ENCODE measurements at places on chromosomes 6 and 20. TPM values are rescaled to one million over a fixed set of nuclear protein-coding genes. Genes with fewer than 3 reads are reported as not detected.

The BPIFA1 gene
- not detected for total RNA-seq

The KCNK15 gene
- total RNA-seq, result 4.8 TPM

The SLC22A23 gene
- total RNA-seq, result 4.2 TPM

The ZNF451 gene
- 61.3 TPM for total RNA-seq

The PTPRT gene
- total RNA-seq, result under 0.01 TPM

The TP53TG5 gene
- total RNA-seq, result not detected

The CPXM1 gene
- 0.33 TPM for total RNA-seq

The ACTL10 gene
- 3.5 TPM for total RNA-seq

The CALHM6 gene
- 1.5 TPM for total RNA-seq

The LHFPL5 gene
- total RNA-seq, result not detected

The HLA-DQA1 gene
- total RNA-seq, result not detected

The CAGE1 gene
- total RNA-seq, result 0.07 TPM

The MAN1A1 gene
- total RNA-seq, result 63.3 TPM

The ETV7 gene
- total RNA-seq, result 0.59 TPM

The EYS gene
- total RNA-seq, result under 0.01 TPM

The PI3 gene
- total RNA-seq, result not detected

The SLC22A7 gene
- total RNA-seq, result not detected

The HLA-DPA1 gene
- 0.17 TPM for total RNA-seq

The PPP1R16B gene
- 0.13 TPM for total RNA-seq

The PXDC1 gene
- total RNA-seq, result 61.8 TPM

The ROS1 gene
- total RNA-seq, result 0.07 TPM

The NSFL1C gene
- 32.6 TPM for total RNA-seq

The DEFB124 gene
- not detected for total RNA-seq

The MYLK4 gene
- 0.43 TPM for total RNA-seq

The ELOVL2 gene
- total RNA-seq, result 0.85 TPM

The ERVFRD-1 gene
- not detected for total RNA-seq

The GHRH gene
- not detected for total RNA-seq

The KIZ gene
- total RNA-seq, result 8.2 TPM
